HepG2 (cell line): ENCODE measurements at places on chromosomes 2 and 18. TPM values are rescaled to one million over a fixed set of nuclear protein-coding genes. Genes with fewer than 3 reads are reported as not detected.

The RND3 gene
- total RNA-seq: 0.13 and 0.73 TPM in 2 replicates

The RAPGEF4 gene
- 0.91 TPM in 2 replicates for total RNA-seq

The DARS1 gene
- 149 and 246 TPM in 2 replicates for total RNA-seq

The ANKRD30BL gene
- total RNA-seq: not detected in 2 replicates

The C2orf66 gene
- total RNA-seq: not detected in 2 replicates

The LHCGR gene
- total RNA-seq: not detected in 2 replicates

The LRRC30 gene
- total RNA-seq: not detected in 2 replicates

The INHBB gene
- total RNA-seq: 0.17 and 0.20 TPM in 2 replicates

The EVX2 gene
- total RNA-seq: not detected in 2 replicates

The HNRNPA3 gene
- 97.7 and 164 TPM in 2 replicates for total RNA-seq
